ENCODE measurements at places on chromosomes 2 and 18. TPM values are rescaled to one million over a fixed set of nuclear protein-coding genes. Genes with fewer than 3 reads are reported as not detected.

- no peak for DNase-seq
Observed at GRCh38 chr2:13504808-13505207, 788.1 kb downstream of the TRIB2 start.

- DNase-seq = no peak
Observed at GRCh38 chr2:98623657-98624056, 15.3 kb downstream of the UNC50 start.

- DNase-seq = no peak
Observed at GRCh38 chr18:66640431-66640830, 36.5 kb upstream of the CDH19 start.

DNA sequence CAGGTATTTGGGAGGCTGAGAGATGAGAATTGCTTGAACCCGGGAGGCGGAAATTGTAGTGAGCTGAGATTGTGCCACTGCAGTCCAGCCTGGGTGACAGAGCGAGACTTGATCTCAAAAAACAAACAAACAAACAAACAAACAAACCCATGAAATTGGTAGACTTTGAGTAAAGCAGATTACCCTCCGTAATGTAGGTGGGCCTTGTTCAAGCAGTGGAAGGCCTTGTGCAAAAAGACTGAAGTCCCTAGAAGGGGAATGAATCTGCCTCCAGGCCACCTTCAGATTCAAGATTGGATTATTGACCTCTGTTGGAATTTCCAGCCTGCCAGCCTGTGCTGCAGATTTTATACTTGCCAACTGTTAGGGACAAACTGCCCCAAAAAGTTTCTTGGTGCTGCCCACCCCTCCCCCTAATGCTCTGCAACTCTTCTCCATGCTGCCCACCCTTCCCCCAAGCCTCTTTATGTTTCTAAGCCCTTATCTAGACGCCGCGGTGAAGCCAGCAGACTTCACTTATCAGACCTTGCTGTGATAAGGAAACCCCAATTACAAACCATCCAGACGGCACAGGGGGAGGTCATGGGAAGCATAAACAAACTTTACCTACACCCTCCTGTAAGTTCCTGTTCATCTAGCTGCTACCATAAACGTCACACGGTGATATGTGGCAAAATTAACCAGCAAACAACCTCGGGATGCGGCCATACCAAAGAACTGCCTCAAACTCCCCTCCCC lies 17.0 kb downstream of the CYP27A1 start:
- no peak for DNase-seq

DNA sequence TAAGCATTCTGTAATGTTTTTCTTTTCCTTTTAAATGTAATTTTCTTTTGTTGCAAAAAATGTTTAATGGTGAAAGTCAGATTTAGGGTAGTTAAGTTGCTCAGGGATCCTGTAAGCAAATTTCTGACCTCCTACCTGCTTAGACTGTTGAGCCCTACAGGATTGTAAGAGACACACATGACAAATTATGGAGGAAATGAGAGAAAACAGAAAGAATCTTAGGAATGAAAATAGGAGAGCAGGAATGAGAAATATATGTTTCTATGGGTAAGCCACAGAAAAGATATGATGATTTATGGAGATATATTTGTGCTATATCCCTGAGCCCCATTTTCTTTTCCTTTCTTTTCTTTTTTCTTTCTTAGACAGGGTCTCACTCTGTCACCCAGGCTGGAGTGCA lies 28.3 kb downstream of the CYBRD1 start:
- DNase-seq = no peak

GRCh38 chr2:16238001-16238761 lies 297.8 kb downstream of the MYCN start:
- DNase-seq = no peak

DNA sequence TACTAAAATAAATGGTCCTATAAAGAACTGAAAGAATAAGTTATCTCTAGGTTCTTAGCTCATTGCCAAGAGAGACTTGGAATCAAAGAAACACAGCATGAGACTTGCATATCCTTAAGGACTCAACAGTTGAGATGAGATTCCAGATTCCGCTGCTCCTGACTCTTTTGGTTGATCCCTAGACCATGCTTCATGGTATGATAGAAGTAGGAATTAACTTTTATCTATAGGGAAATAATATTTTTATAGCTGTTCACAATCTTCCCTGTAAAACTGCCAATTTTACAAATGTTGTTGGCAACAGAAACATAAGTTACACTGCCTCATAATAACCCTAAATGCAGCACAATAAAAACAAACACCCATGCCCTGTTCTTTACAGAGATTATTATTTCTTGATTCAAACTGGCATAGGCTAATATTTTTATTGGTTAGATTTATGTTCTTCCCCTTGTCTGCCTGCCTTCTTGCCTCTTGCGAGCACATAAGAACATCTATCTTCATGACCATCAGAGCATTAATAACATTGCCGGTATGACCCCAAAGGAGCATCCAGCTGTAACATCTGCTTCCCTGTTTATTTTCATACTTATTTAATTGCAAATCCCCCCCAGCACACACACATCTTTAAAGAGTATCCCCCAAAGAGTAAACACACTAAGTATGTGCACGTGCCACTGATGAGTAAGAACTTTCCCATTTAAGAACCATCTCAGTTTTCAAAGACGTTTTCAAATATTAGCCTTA lies 735.7 kb upstream of the SLC8A1 start:
- DNase-seq = no peak

DNA sequence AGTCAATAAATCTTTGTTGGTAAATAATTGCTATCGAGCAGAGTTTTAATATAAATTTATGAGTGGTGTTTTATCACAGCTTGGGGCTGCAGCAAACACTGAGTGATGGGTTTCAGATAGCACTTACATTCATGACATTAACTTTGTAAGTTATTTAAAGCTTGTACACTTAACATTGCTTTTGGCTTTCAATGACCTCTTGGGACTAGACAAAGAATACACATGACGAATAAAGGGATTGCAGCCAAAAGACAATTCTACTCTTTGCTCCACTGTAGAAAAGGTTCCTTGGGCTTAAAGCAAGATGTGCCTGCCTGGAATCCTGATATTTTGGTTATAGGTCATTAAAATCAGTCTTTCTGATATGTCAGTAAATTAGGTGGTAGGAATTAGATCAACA lies 299.5 kb downstream of the GBX2 start:
- no peak for DNase-seq

DNA sequence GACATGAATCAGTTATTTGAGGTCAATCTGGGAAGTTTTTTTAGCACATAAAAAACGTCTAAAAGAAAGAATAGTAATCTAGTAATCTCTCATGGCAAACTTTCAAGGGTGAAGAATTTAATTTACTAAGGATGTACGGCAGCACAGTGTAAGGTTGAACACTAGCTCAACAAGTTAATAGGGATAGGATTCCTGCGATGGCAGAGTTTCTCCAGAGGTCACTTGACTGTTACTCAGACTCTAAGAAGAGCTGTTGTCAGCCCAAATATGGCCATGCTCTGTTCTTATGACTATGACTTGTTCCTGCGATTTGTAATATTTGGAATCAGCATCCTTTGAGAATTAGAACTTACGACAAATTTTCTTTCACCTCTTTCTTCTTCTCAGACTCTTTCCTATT lies 553.3 kb upstream of the TNP1 start:
- DNase-seq = no peak

- no peak for DNase-seq
Observed at GRCh38 chr2:128573531-128573930, 254.9 kb upstream of the HS6ST1 start.

DNA sequence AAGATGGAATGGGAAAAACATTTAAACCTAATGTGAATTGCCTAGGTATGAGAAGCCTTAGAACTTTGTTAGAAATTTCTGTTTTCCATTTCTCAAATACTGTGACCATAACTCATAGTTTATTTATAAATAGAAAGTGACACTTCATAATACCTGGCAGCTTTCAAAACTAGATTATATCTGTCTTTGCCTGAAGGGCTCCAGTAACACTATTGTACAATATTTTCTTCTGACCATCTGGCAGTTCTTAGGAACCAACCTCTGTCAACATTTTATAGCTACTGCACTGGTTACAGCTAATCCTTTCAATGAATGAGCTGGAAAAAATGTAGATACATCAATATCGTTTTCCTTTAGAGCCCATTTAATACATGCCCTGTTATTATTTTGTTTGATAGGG lies 237.4 kb downstream of the CAMKMT start:
- DNase-seq = no peak

DNA sequence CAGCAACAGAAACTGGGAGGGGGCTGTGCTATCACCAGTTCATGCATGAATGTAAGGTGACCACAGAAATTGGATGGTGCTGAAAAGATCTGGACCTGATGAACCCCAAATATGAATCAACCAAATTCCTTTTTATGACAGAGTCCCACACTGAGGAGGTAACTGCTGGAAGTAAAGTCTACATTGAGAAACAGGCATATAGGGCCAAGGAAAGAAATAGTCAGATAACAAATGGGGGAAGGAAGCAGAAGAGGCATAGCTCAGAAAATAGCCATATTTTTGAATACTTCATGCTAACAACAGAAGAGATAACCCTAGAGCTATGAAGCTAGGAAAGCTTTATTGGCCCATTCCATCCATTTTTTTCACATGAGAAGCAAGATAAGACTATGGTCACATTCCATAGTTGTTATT lies 25.8 kb downstream of the ZC3H6 start:
- DNase-seq = peak; percentile 24

GRCh38 chr2:229971298-229971790 lies 49.0 kb downstream of the FBXO36 start:
- no peak for DNase-seq

DNA sequence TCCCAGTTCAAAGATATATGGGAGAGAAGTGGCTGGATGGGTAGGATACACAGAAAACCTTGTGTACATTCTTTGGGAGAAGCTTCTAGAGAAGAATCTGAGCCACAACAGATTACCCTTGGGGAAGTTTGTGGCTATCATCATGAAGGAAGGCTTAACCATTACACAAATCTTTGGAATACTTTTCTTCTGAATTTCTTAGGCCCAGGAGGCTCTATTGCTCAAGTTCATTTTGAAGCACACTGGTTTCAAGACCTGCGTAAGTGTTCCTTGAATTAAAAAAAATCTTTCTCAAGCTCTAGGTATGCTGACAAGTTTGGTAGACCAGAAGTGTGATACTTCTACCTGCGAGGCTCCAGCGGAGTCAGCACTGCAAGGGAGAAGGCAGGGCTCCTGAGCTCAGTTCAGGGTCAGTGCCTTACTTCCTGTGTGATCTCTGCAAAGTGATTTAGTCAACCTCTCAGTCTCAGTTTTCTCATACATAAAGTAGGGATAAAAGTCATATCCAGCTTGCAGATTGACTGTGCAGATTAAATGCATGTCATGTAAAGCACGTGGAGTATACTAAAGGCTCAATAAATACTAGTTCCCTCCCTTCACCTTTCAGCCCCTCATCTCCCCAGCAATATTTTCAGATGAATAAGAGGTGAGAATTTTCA lies 438.6 kb downstream of the DLGAP1 start:
- DNase-seq = no peak

DNA sequence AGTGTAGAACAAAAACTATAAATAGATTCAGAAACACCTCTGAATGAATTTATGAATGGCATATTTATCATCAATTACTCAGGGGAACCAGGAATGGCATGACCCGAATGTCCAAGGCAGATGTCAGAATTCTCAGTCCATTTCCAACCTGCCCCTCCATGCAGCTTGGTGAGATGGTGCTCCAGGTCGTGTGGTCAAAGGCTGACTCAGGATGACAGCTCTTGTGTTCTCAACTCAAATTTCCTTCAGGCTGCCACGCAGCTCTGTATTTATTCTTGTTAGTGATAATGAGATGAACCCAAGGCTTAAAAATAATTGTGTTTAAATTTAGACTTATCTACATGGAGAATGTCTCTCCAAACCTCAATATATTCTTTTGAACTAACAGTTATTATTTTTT lies 146.9 kb downstream of the METTL4 start:
- no peak for DNase-seq

- no peak for DNase-seq
Observed at GRCh38 chr2:196468394-196468793, 171.1 kb upstream of the CCDC150 start.

DNA sequence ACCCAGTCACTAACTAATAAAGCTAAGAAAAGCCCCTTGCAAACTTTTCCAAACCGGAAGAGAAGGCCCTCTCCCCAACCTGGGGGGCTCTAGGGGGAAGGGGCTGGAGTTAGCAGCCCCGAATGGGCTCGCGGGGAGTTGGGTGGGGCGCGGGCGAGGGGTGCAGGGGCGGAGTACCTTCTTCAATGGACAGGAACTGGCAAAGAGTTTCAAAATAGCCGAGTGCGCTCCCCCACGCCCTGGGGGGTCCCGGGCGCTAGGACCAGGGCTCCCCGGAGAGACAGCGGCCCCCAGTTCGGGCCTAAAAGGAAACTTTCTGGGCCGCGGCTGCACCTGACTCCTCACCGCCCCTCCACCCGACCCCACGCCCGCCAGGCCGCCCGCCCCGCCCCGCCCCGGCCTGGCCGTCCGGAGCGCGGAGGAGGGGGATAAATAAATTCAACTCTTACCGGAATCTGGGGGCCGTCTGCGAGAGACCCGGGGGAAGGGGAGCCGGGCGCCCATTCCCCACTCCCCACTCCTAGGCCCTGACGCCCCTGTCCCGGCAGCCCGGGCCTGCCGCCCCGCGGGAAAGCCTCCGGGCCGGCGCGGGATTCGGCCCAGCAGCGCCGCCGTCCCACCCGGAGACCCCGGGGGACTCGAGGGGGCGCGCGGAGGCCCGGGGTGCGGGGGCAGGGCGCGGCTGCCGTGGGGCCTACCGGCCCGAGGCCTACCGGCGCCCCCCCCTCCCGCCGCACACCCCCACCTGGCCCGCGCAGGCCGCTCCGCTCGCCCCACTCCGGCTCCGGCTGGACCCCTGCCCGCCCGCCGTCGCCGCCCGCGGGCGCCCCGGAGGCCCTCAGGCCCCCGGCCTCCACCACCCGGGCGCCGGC lies 868 bp downstream of the INO80D start:
- DNase-seq = no peak

DNA sequence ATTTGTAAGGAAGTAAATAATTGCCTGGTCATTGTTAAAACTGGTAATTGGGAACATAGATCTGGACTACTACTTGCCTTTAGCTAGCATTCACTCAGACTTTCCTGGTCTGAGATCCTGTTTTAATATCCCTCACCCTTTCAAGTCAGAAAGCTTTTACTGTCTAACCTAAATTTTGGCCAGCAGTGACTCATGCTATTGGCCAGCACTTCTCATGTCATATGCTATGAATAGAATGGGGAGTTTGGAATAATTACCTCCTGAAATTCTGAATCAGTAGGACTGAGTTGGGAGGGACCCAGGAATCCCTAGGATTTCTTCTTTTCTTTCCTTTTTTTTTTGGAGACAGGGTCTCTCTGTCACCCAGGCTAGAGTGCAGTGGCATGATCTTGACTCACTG lies 19.3 kb downstream of the STK36 start:
- DNase-seq = no peak

- no peak for DNase-seq
Observed at GRCh38 chr2:56109994-56110393, 73.8 kb upstream of the CCDC85A start.

The GALNT1 gene
- total RNA-seq = 101 TPM

The ZNF397 gene
- total RNA-seq = 9.4 TPM

The MYCN gene
- total RNA-seq = not detected

The TMEM163 gene
- total RNA-seq = not detected

The LONRF2 gene
- total RNA-seq = not detected

The ZNF532 gene
- not detected for total RNA-seq

The CCDC85A gene
- total RNA-seq = not detected

The FAP gene
- total RNA-seq = not detected

Measured in HepG2 (cell line).